ENCODE measurements at places on chromosomes 2 and 18.

DNA sequence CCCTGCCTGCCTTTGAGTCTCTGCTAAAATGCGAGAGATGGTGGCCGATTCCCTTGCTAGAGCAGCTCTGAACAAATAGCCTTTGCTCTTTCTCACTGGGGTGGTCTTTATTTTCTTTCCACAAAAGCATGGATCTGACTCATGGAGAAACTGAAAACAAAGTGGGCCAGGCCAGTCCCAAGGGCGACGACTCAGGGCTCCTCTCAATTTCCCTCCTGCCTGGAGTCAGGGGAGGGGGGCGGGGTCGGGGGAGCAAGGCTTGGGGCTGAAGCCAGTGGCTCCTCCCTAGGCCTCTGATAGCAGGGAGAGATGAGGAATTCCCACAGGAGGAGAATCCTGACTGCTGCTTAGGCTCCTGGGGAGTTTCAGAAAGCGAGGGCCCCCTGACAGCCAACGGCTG, 17.1 kb upstream of the IL1R2 start:
- no peak for DNase-seq

- no peak for DNase-seq
These were observed 59.9 kb downstream of the AGAP1 start for GRCh38 chr2:235553696-235554100.

DNA sequence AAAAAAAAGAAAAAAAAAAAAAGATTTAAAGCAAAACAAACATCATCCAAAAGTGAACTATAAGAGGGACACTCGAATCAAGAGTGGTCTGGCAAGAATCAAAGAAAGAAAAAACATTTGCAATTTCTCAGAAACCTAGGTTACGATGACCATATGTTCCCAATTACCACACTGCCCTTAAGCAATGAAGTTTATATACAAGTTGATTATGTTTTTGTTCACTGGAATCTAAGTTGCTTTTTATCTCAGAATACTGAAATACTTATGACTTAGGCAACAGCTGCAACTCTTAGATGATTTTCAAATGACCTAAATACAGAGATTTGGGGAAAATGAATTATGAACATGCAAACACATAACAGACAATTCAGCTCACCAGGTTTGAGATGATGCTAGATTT, 597.1 kb upstream of the CHAC2 start:
- no peak for DNase-seq

DNA sequence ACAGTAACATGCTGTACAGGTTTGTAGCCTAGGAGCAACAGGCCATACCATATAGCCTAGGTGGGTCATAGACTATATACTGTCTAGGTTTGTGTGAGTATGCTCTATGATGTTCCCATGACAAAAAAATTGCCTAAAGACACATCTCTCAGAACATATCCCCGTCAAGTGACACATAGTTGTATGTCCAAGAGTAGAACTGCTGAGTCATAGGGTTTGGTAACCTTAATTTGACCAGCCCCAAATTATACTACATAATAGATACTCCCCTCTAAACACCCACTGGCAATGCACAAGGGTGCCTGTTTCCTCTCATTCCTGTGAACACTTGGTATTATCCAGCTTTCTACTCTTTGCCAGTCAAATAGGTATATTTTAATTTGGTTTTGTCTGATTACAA, 161.6 kb downstream of the LCLAT1 start:
- DNase-seq: no peak

DNA sequence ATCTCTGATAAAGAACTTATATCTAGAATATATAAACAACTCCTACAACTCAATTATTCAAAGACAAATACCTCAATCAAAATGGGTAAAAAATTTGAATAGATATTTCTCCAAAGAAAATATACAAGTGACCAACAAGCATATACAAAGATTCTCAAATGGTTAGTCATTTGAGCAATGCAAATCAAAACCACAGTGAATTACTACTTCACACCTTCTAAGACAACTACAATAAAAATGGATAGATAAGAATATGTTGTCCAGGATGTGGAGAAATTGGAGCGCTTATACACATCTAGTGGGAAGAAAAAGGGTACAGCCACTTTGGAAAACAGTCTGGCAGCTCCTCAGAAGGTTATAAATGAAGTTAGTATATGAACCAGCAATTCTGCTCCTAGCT, 332.9 kb downstream of the TGIF1 start:
- DNase-seq: no peak

- no peak for DNase-seq
These were observed 276.4 kb upstream of the CXCR4 start for GRCh38 chr2:136394136-136395060.
